Foreskin keratinocyte (primary cell): ENCODE measurements at places on chromosomes 3 and 15.

DNA sequence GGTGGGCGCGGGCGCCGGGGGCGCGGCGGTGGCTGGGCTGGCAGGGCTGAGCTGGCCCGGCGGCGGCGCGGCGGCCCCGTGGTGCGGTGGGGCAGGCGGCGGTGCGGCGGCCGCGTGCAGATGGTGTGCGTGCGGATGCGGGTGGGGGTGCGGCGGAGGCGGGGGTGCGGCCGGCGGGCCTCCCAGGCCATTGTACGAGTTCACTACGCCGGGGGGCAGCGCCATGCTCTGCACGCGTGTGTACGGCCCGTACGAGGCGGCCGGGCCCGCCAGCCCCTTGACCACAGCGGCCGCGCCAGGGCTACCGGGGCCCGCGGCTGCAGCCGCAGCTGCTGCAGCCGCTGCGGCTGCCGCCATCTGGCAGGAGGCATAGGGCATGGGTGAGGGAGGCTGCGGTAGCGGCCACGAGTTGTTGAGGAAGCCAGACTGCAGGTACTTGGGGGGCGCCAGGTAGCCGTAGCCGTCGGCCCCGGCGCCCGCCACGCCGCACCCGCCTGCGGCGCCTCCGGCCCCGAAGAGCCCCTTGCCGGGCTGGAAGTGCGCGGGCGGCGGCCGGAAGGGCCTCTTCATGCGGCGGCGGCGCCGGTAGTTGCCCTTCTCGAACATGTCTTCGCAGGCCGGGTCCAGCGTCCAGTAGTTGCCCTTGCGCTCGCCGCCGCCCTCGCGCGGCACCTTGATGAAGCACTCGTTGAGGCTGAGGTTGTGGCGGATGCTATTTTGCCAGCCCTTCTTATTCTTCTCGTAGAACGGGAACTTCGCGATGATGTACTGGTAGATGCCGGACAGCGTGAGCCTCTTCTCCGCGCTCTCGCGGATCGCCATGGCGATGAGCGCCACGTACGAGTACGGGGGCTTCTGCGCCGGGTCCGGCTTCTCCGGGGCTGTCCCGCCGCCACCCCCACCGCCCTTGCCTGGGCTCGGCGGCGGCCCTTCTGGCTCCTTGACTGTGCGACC is 951 bp downstream of the FOXL2 start:
- DNase-seq = peak; percentile 63

DNA sequence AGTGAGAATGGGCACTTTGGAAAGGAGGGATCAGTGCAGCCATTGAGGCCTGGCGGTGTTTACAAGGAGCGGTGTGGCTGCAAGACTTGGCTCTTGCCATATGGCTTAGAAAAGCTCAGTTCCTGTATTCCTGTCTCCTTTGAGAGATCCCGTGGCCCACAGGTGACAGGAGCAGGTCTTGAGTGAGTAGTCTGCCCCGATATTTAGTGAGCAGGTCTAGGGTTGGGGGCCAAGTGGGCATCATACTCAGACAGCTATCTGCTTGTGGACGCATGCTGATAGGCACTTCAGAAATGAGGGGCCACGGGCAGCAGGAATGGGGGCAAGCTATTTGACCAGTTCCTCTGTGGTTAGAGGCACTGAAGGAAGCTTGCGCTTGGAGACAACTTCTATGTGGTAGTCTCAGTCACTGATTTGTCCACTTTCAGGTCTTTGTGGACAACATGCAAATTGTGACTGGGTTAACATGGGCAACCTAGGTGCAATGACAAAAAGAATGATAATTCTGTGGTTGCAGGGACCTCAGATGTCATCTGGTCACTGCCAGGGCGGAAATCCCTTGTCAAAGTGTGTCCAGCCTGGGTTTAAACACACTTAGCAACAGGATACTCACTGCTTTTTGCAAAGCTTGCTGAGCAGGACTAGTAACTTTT is 1.1 kb downstream of the TMED3 start:
- peak; percentile 1 for DNase-seq

DNA sequence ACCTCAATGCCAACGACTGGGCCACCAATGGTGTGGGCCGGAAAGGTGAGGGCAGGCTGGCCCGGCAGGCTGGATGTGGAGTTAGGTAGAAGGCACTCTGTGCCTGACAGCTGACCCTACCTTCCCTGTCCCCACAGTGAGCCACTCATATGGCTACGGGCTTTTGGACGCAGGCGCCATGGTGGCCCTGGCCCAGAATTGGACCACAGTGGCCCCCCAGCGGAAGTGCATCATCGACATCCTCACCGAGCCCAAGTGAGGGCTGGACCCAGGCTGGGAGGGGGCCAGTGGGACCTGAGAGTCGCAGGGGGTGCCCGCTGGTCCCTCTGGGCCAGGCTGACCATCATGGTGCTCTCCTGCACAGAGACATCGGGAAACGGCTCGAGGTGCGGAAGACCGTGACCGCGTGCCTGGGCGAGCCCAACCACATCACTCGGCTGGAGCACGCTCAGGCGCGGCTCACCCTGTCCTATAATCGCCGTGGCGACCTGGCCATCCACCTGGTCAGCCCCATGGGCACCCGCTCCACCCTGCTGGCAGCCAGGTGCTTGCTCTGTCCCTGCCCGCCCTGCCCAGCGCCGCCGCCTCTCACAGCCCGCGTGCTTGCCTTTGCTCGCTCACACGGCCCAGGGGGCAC is 4.5 kb upstream of the FES start:
- no peak for DNase-seq

- DNase-seq = no peak
These were observed 119.2 kb upstream of the TP63 start for GRCh38 chr3:189512039-189512438.

GRCh38 chr3:194962056-194962455 is 276.4 kb downstream of the FAM43A start:
- no peak for DNase-seq

DNA sequence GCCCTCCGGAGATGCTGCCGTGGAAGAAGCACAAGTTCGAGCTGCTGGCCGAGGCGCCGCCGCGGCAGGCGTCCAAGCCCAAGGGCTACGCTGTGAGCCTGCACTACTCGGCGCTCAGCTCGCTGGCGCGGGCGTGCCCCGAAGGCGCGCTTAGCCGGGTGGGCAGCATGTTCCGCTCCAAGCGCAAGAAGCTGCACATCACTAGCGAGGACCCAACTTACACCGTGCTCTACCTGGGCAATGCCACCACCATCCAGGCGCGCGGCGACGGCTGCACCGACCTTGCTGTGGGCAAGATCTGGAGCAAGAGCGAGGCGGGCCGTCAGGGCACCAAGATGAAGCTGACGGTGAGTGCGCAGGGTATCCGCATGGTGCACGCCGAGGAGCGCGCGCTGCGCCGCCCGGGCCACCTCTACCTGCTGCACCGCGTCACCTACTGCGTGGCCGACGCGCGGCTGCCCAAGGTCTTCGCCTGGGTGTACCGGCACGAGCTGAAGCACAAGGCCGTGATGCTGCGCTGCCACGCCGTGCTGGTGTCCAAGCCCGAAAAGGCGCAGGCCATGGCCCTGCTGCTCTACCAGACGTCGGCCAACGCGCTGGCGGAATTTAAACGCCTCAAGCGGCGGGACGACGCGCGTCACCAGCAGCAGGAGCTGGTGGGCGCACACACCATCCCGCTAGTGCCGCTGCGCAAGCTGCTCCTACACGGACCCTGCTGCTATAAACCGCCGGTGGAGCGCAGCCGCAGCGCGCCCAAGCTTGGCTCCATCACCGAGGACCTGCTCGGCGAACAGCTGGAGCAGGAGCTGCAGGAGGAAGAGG is 1.3 kb downstream of the FAM43A start:
- peak; percentile 57 for DNase-seq

- DNase-seq = no peak
These were observed at the start of gene CHRD for GRCh38 chr3:184379358-184380184. TSS of gene CHRD (plus strand) at chr3:184380054. CDS start at chr3:184380319, 265 bp downstream.
